ENCODE measurements at places on chromosomes 1 and 21.
A peak's percentile ranks its signal among the peaks of the same experiment; 100 is the strongest.

- DNase-seq = no peak
These were observed 84.2 kb downstream of the EPHB2 start for GRCh38 chr1:22794647-22795365.

- DNase-seq = peak; percentile 11
These were observed 42.9 kb upstream of the CD53 start for GRCh38 chr1:110829955-110830553.

DNA sequence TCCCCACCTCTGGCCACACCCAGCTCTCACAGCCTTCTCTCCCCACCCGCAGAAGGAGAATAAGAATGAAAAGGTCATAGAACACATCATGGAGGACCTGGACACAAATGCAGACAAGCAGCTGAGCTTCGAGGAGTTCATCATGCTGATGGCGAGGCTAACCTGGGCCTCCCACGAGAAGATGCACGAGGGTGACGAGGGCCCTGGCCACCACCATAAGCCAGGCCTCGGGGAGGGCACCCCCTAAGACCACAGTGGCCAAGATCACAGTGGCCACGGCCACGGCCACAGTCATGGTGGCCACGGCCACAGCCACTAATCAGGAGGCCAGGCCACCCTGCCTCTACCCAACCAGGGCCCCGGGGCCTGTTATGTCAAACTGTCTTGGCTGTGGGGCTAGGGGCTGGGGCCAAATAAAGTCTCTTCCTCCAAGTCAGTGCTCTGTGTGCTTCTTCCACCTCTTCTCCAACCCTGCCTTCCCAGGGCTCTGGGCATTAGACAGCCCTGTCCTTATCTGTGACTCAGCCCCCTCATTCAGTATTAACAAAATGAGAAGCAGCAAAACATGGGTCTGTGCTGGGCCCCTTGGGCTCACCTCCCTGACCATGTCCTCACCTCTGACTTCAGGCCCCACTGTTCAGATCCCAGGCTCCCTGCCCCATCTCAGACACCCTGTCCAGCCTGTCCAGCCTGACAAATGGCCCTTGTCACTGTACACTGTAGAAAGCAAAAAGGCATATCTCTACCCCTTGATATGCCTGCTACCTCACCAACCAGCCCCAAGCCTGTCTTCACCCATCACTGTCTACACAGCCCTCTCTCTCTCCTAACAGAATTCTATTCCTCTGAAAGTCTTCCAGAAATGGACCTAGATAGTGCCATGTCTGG, 3.2 kb downstream of the S100A9 start:
- DNase-seq = no peak

GRCh38 chr1:18110968-18111367, 3.4 kb downstream of the IGSF21 start:
- DNase-seq = no peak

- no peak for DNase-seq
These were observed 92.1 kb upstream of the POU3F1 start for GRCh38 chr1:38138498-38139233.

DNA sequence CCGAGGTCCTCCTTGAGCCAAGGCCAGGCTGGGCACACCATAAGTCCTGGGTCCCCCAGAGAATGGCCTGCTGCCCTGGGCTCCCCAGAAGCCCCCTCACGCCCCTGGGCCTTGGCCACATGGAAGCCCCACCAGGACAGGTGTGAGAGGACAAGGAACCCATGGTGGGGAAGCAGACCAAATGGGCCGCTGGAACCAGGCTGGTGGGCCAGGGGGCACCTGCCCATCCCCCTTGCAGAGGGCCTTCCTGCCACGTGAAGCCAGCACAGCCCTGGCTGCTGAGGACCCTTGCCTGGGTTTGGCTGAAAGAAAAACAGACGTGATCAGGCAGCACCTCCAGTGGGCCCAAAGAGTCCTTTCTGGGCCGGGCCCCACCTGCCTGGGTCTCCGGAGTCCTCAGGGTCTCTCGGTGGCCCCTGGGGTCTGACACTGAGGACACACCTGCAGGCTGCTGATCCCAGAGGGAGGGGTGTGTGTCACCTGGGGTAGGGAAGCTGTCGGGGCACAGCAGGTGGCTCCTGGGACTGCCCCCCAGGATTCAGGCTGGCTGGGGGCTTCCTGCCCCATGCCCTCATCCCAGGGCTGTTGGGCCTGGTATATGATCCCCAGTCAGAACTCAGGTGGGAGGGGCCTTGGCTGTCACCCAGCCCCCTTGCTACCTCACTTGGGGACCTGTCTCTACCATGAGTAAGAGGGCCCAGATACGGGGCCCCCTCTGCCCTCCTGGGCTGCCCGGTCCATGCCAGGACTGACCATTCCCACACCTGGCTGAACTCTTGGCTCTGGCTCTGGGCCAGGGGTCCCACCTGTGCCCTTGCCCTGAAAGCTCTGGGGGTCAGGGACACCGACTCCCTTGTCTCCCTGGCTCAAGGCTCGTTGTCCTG, 3.3 kb upstream of the SMYD3 start:
- no peak for DNase-seq

DNA sequence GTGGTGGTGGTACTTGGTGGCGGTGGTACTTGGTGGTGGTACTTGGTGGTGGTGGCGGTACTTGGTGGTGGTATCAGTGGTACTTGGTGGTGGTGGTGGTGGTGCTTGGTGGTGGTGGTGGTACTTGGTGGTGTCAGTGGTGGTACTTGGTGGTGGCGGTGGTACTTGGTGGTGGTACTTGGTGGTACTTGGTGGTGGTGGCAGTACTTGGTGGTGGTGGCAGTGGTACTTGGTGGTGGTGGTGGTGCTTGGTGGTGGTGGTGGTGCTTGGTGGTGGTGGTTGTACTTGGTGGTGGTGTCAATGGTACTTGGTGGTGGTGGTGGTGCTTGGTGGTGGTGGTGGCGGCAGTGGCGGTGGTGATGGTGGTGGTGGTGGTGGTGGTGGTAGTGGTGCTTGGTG, 20.2 kb downstream of the COQ8A start:
- DNase-seq = no peak

- no peak for DNase-seq
These were observed 6.2 kb downstream of the TUFT1 start for GRCh38 chr1:151546011-151546925.

GRCh38 chr1:25569597-25570396, 26.4 kb downstream of the LDLRAP1 start:
- DNase-seq = no peak

DNA sequence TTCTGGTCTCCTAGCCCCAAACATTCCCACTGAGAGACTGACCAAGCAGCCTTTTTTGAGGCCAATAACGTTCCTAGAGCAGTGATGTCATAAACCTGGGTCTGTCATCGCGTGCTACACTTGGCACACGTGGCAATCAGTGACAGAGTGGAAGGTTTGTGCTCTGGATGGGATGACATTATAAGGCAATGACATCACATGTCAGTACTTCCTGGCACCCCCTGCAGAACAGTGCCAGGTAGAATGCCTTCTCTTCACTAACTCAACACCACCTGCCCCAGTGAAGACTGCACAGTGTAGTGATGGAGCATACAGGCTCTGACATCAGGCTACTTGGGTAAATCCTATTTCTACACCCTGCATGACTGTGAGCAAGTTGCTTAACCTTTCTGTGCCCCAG, 5.4 kb upstream of the ZNF648 start:
- no peak for DNase-seq

- DNase-seq = no peak
These were observed 17.3 kb downstream of the KCTD3 start for GRCh38 chr1:215584389-215584788.

DNA sequence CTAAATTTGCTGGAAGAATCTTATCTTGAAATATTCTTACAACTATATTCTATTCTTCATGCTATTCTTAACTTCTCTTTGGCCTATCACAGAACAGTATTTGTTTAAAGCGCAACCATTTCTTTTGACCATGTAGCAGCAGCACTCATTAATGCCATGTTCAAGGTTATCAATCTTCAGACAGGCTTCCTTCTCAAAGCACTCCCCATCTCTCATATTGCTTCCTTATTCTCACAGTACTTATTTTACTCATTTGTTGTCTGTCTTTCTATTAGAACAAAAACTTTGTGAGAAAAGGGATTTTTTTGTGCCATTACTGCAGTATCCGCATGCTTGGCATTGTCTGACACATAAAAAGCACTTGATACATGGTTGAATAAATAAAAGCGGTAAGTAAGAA, 89.7 kb downstream of the ATP1B1 start:
- DNase-seq = no peak

DNA sequence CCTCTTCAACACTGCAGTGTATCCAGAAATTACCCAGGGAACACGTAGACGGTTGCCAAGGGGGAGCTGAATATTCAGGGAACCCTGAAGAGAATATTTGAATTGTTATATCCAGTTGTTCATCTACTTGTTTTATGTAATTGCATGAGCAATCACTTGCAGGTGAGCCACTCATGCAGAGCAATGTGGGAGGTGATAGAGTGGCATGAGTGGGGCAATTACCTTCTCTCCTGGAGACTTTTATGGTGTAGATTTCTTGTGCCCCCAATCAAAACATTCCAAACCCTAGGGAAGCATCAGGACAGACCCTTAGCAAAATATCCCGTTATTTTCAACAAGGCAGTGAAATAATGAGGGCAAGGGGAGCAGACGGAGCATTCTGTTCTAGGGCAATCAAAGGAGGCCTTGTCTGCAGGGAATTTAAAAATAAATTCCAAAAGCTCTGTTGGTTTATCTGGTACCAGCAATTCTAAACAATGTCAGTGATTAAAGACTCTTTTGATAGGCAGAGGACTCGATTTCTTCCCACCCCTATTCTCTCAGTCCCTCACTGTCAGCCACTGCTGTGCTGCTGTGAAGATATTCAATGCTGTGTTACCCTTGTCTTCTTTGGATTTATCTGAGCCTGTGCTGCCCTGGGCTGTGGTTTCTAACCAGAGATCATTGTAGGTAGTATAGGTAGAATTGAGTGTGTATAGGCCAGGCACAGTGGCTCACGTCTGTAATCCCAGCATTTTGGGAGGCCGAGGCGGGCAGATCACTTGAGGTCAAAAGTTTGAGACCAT, 180.2 kb upstream of the MAP1LC3C start:
- no peak for DNase-seq

- DNase-seq = no peak
These were observed 281.4 kb downstream of the RPS6KC1 start for GRCh38 chr1:213332491-213332890.

- DNase-seq = no peak
These were observed 479.8 kb upstream of the VAMP3 start for GRCh38 chr1:7290971-7291970.

DNA sequence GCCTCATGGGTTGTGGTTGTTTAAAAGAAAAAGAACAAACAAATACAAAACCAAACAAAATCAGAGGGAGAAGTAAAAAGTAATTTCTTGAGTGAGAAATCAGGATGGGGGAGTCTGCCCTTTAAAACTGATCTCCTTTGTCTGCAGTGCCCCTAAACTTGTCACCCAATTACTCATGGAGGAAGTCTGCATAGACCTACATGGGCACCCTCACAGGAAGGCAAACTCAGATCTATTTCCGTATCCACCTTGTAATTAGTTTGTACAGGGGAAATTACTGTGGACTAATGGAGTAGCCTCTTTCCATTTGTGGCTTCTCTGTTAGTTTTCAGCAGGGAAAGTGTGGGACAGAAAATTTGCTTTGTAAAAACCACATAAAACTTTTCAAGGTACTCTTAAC, 600.4 kb downstream of the ADGRL2 start:
- no peak for DNase-seq

DNA sequence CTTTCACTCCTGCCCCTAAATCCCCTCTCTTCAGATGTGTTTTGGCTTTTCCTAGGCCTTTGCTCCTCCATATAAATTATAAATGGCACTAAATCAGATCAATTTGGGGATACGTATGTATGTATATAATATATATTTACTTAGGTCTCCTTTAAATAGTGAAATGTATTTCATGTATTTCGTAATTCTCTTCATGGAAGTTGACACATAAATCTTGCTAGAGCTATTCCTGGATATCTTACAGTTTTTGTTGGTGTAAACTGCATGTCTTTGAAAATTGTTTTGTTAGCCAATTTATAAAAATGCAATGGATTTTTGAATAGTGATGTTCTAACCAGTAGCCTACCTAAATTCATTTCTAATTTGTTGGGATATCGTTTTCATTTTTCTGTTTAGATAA, 9.0 kb downstream of the RPF1 start:
- DNase-seq = no peak

DNA sequence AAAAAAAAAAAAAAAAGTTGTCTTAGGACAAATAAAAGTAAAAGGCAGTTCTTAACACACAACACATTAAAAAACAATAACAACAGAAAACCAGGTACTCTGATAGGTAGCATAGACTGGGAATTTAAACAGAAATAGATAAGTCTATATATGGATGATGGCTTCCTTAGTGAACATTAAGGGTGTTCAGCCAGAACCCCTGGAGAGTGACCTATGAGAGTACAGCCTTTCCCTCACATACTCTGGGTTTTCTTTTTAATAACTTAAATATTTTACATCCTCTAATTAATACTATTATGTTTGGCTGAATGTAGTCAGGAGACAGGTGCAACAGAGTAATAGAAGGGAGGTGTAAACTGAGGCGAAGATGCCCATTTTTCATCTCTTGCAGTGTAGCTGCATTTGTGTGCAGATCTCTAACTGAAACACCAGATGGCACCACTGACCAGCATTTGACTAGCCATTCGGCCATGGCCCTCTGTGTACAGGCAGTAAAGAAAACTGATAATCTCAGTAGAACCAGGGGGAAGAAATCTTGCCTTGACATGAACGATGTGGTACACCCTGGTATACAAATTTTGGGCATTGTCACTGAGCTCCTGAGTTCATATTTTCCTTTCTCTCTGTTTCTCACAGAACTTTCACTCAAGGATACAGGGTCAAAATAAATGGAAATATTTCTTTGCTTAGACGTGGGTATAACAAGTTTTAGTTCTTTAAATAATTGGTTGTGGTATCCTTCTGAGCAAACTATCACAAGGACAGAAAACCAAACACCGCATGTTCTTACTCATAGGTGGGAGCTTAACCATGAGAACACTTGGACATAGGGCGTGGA, 7.6 kb downstream of the TTF2 start:
- DNase-seq = peak; percentile 53

DNA sequence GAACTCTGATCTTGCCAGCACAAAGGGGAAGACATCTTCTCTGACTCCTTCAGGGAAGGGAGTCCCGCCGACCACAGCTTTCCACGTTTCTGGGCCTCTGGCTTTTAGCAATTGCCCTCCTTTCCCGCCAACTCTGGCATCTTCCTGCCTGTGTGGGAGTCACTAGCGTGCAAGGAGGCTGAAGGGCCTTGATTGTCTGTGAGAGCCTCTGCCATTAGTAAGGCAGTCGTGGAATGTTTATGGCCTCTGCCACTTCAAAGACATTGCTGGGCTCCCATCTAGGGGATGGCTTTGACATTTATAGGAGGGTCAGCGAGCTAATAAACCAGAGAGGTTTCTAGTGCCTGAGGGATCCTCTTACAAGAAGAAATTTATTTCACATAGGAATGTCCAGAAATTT, 14.3 kb upstream of the PROK1 start:
- DNase-seq = no peak

DNA sequence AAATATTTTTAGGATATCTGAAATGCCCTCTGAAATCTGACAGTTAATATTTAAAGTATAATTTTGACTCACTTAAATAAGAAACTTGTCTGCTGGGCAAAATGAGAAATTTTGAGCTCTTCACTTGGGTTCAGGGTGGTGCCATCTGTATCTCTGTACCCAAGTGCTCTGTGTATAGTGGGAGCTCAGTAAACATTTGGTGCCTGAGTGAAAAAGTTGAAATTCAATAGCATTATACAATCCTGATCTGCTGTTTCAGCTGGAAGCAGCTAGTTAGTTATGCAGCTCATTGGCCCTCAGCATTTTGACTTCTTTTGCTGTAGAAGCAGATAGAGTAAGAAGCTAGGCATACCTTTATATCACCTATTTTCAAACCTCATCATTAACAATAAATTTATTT, 73.3 kb downstream of the RPE65 start:
- no peak for DNase-seq

Measured in NCI-H187 treated with DMSO at 0.1 percent for 48 hours (cell line).